ENCODE measurements at places on chromosomes 3 and 15.

DNA sequence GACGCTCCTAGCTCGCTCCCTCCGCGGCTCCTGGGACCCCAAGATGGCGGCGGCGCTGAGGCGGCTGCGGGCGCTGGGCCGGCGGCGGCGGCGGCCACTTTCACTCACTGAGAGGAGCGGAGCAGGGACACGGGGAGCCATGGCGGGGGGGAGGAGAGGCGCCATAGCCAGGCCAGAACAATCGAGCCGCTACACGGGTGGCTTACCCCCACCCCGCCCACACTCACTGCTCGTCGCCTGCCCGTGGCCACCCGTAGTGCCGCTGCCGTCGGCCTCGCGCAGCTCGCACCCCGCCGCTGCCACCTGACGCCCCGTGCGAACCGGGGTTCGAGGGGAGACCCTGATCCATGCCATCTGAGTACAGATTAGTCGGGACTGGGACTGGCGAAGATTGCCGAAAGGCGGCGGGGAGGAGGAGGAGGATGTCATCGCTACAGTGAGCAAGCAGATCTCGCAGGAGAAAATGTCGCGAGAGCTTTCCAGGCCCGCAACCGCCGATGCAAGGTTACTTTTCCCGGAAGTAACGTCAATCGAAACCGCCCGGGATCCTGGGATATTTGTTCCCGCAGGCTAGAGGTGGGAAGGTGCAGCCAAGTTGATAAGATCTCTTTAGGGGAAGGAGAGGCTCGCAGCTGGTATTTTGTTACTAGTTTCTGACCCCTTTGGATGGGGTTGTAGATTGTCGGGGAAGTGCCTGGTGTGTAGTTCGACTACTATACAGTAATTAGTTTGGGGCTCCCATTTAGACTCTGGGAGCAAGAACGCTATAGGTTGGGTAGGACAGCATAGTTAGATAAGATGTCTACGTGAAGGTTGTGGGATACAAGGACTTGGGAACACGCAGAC is at the start of gene INO80:
INO80 (minus strand) TSS at position 165 of the 846 bp plus-strand sequence. CDS start 19,970 bp downstream, outside the sequence.
- DNase-seq = peak; percentile 99

DNA sequence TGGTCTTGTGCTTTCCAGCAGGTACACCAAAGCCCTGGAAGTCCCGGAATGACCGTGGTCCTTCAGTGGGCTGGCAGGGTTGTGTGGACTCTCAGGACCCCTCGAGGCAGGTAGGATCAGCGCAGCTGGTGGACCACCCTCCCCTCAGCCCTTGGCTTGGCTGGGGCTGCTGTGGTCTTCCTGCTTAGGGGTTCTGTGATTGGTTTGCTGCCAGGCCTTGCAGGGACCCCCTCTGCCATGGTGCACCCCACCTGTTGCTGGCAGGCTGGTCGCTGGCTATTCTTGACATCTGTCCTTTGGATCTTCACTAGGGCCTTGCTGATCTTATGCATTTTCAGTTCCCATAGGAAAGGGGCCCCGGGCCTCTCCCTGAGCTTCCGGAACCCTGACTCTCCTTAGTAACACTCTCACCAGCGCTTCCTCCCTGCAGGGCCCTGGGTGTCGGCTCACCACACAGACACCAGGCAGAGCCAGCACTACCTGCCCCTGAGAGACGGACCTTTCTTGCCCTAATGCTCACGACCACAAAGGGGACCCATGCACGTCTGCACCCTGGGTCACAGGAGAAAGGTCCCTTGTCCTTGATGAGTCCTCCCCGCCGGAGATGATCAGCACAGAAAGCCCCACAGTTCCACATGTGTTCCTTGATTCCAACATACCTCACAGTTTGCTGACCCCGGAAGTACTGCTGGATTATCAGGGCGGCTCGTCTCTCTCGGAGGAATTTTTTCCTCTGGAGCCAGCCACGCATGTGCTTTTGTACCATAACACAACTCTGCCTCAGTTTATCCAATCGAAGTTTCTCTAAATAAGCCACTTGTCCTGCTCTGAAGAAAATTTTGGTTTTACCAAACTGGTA is 51.7 kb downstream of the MYO5C start:
- no peak for DNase-seq

DNA sequence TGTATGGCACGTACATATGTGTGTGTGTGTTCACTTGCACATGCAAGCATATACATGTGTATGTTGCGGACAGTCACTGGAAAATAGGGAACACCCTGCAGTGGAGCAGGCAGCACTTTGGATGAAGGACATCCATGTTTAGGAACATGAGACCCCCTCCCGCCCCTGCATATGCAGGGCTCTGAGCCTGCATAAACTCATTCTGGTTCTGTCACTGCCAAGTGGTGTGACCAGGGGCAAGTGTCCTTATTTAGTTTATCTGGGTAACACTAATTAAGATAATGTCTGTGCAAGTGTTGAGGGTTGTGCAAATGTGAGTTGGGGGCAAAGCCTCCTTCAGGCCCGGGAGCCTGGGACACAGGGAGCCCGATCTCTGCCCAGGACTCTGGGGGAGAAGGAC is 105.7 kb downstream of the CORO2B start:
- no peak for DNase-seq

- DNase-seq = no peak
These were observed 38.2 kb downstream of the NBEAL2 start for GRCh38 chr3:47017504-47018268.

DNA sequence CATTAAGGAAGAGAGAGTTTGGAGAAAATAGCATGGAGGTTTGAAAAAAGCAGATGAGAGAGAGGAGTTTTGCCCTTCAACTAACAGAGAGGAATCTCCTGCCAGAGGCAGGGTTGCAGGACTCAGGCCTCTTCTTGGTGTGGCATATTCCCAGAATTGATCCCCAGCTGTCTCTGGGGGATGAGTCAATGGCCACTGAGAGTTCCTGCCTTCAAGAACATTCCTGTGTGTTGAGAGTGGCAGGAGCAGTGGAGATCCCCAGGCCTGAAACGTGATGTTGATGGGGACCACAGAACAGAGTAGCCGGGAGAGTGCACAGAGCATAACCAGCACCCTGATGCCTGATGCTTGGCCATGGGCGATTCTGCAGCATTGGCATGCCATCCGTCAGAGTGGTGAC is 348.4 kb upstream of the THBS1 start:
- no peak for DNase-seq

GRCh38 chr15:66240240-66240794 is 13.2 kb downstream of the MEGF11 start:
- no peak for DNase-seq

- no peak for DNase-seq
These were observed 61.3 kb downstream of the UBE2E2 start for GRCh38 chr3:23264413-23264812.

- no peak for DNase-seq
These were observed 448.6 kb upstream of the CDIN1 start for GRCh38 chr15:36130641-36131310.

DNA sequence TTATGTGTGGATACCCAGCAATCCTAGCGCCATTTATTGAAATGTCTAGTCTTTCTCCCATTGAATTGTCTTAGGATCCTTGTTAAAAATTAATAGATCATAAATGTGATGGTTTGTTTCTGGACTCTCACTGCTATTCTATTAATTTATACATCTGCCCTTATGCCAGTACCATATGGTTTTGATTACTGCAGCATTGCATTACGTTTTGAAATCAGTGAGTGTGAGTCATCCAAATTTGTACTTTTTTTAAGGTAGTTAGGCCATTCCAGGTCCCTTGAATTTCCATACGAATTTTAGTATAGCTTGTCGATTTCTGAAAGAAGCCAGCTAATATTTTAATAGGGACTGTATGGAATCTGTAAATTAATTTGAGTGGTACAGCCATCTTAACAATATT is 648.6 kb upstream of the ZNF385D start:
- DNase-seq = no peak

DNA sequence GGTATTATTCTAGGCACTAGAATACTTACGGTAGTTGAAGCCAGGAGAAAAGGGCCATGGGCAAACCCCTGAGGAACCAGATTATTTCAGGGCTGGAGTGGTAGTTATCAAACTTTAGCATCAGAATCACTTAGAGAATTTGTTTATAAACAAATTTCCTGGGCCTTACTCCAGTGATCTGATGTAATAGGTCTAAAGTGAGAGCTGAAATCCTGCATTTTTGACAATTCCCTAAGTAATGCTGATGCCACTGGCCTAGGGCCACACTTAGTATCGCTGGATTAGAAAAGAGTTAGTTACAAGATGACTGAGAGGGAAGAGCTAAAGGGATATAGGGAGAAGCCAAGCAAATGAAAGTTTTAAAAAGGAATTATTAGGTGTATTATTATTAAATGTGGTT is 412.5 kb upstream of the THRB start:
- no peak for DNase-seq

GRCh38 chr15:31301673-31301990 is 25.0 kb upstream of the KLF13 start:
- no peak for DNase-seq

GRCh38 chr3:147312786-147313280 is 93.5 kb downstream of the ZIC4 start:
- no peak for DNase-seq

DNA sequence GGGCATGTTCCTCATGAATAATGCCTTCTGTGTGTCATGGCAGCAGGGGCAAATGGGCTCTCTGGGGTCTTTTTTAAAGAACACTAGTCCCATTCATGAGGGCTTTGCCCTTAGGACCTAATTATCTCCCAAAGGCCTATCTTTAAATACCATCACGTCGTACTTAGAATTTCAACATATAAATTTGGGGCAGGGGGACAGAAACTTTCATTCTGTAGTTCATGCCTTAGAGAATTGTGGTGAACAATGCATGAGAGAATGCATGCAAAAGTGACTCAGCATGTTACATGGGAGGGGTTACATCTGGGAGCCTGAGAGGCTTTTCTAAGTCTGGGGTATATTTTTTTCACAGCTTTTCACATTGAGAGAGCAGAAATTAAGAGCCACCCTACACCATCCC is 208.5 kb upstream of the ROPN1 start:
- no peak for DNase-seq

- DNase-seq = no peak
These were observed 19.5 kb downstream of the SHF start for GRCh38 chr15:45168286-45168685.

- DNase-seq = no peak
These were observed 407.0 kb downstream of the ERC2 start for GRCh38 chr3:56061279-56061626.

GRCh38 chr3:53104762-53105161 is 25.5 kb downstream of the RFT1 start:
- no peak for DNase-seq

GRCh38 chr15:31268911-31269784 is 57.5 kb upstream of the KLF13 start:
- DNase-seq = no peak

- DNase-seq = no peak
These were observed 222.0 kb upstream of the UBE2E2 start for GRCh38 chr3:22981166-22981565.

GRCh38 chr3:38669668-38670067 is 20.2 kb upstream of the SCN5A start:
- no peak for DNase-seq

- no peak for DNase-seq
These were observed 29.6 kb downstream of the PLSCR4 start for GRCh38 chr3:146221276-146221675.

GRCh38 chr3:13275376-13276005 is 144.6 kb downstream of the NUP210 start:
- no peak for DNase-seq

GRCh38 chr15:41935566-41936020 is 36.8 kb downstream of the EHD4 start:
- no peak for DNase-seq

DNA sequence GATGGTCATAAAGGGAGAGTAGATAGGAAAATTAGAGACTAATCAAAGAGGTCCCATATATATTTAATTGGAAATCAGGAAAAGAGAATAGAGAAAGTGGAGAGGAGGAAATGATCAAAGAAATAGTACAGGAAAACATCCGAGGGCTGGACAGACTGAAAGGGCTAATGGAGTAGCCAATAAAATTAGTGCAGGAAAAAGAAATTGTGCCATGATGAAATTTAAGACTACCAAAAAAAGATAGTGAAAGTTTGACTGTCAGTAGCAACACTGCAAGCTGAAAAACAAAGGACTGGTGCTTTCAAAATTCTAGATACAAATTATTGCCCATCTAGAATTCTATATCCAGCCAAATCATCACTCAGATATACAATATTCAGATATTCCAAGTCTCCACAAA is 36.3 kb downstream of the SLC27A2 start:
- no peak for DNase-seq

GRCh38 chr15:40081691-40082194 is 26.9 kb downstream of the BMF start:
- DNase-seq = peak; percentile 69

- no peak for DNase-seq
These were observed 54.3 kb downstream of the GSK3B start for GRCh38 chr3:120039642-120040610.

DNA sequence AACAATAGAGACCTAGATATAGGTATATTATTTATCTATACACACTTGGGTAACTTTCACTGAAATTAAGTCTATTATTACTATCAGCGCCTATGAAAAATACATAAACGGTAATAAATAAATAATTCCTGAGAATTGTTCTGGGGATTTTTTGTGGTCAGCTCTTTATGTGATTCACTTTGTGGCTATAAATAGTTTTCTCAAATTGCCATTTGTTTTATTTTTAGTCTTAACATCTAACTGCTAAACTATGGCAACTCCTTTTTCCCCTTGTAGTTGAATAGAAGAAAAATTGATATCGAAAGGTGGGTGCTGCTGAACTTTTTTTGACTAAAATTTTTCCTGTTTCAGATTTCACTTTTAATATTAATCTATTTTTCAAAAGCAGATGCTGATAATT is 189.0 kb downstream of the VGLL3 start:
- no peak for DNase-seq

DNA sequence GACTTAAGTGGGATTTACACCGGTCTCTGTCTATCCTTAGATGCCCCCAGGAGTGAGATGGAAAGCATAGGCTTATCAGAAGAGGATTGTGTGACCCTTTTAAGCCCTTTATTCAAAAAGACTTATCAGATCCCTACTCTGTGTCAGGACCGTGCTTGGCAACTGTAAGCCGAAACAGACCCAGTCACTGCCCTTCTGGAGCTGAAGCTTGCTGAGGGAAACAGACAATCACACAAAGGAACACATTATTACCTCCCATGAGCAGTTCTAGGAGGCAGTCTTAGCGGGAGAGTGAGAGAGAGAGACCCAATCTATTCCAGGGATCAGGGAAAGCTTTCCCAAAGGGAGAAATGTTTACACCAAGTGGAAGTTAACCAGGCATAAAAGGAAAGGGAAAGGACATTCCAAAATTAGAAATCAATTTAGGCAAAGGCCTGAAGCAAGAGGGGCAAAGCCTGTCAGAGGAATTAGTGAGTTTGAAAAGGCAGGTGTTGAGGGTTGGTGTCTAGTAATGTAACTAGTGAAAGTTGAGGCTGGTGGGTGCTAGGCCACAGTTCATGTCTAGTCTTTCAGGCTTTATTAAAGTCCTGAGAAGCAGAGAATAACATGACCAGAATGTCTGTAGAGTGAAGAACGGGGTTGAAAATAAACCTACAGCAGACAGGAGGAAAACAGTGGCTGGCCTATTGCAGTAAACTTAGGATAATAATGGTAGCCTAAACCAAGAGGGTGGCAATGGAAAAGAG is 86.7 kb downstream of the THBS1 start:
- no peak for DNase-seq

GRCh38 chr3:126117786-126118185 is 33.9 kb upstream of the SLC41A3 start:
- peak; percentile 43 for DNase-seq

GRCh38 chr3:143123353-143123984 is 3.9 kb downstream of the CHST2 start:
- DNase-seq = no peak

- DNase-seq = peak; percentile 97
These were observed 145.5 kb upstream of the UMPS start for GRCh38 chr3:124584552-124585391.

GRCh38 chr3:112013058-112013783 is 14.5 kb downstream of the TAGLN3 start:
- DNase-seq = peak; percentile 62

Data from right lobe of liver (tissue), 6 donors.